Cardiac muscle cell (in vitro differentiated cells and primary cell): ENCODE measurements at places on chromosomes 16 and 17.
A peak's percentile ranks its signal among the peaks of the same experiment; 100 is the strongest.

GRCh38 chr17:1612400-1612799, 16.2 kb downstream of the SLC43A2 start:
- no peak for DNase-seq

- DNase-seq, result no peak
These were observed 56.0 kb downstream of the RAP1GAP2 start for GRCh38 chr17:2852221-2852620.

DNA sequence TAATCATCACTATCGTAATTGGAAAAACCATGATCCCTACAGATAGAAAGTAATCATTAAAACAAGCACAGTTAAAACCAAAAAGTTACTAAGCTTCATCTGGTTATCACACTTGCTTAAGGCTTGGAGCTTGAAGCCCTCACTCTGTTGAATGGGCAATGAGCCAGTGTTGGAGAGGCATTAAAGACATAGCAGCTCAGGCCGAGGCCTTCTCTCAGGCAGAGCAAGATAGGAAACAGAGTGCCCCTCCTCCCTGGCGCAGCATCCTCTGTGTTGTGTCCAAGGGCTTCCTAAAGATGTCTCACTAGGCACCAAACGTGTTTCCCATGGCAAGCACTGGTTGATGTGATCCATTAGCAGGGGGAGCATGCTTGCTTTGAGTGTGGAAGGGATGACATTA, 34.9 kb upstream of the LGALS9 start:
- peak; percentile 82 for DNase-seq

- peak; percentile 90 for DNase-seq
These were observed 10.6 kb downstream of the ZFHX3 start for GRCh38 chr16:73037331-73037745.

GRCh38 chr17:31627960-31628359, 231.1 kb downstream of the COPRS start:
- no peak for DNase-seq

- DNase-seq, result no peak
These were observed 149.3 kb downstream of the RAB11FIP4 start for GRCh38 chr17:31540602-31541307.

DNA sequence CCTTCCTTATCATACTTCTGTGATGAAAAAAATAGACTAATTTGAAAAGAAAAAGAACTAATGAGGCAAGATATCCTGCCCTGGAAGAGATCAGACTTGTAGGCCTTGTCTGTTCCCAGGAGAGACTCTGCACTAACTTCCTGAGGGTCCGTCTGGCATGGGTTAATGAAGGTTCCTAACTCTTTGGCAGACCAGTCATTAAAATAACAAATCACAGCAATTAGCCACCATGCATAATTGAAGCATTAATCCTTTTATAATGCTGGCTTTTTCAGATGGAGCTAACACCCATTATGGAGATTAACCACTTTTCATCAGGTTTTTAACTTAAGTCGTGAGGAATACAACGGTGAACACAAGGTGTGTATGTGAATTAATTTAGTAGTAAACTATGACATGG, 10.4 kb upstream of the KRT10 start:
- no peak for DNase-seq

GRCh38 chr17:33038740-33039139, 47.1 kb downstream of the SPACA3 start:
- DNase-seq, result peak; percentile 58

DNA sequence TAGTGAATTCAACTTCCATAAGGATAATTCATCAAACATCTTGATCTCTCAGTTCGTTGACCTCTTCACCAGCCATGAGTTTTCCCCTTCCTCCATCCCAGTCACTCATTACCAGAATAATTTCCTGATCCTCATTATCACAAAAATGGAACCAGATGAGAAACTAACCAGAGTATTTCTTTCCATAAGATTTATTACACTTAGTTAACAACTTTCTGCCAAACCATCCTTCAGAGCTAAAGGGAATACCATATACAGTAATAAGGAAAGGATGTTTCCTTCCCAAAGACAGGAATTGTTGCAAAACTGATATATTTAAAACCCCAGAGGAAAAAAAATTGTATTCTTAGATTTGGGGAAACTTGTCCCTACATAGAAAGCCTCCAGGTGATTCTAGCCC, 8.6 kb downstream of the KRTAP29-1 start:
- DNase-seq, result no peak

- peak; percentile 75 for DNase-seq
These were observed 1253.7 kb upstream of the CDH8 start for GRCh38 chr16:63289834-63290460.

GRCh38 chr16:54548281-54548680, 261.7 kb upstream of the IRX3 start:
- no peak for DNase-seq

GRCh38 chr16:86537486-86537885, 17.5 kb downstream of the MTHFSD start:
- no peak for DNase-seq

DNA sequence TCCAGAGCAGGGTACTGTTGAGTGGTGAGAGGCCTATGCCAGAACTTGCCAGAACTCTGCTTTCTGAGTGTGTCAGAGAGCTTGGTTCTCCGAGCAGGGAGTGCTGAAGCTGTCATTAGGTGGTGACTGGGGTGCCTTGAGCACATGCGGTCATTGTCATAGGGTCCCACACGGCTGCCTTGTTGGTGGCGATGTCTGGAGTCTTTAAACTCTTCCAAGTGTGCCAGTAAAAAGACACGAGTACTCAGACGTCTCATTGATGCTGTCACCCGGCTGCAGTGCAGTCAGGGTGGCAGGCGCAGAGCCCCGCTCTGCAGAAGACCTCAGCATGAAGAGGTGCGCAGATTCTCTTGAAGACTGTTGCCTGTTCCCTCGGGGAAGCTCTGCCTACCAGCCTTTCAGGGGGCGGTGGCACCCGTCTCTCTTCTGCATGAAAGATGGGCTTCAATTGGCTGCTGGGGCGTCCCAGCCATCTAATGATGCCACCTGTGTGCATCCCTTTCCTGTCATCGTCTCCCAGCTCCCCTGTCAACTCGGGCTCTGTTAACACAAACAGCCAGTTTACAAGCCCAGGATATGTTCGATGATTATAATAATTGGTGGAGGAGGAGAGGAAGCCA, 58.3 kb downstream of the NKD1 start:
- no peak for DNase-seq

GRCh38 chr17:2731807-2732206, 17.6 kb downstream of the CCDC92B start:
- DNase-seq, result no peak

DNA sequence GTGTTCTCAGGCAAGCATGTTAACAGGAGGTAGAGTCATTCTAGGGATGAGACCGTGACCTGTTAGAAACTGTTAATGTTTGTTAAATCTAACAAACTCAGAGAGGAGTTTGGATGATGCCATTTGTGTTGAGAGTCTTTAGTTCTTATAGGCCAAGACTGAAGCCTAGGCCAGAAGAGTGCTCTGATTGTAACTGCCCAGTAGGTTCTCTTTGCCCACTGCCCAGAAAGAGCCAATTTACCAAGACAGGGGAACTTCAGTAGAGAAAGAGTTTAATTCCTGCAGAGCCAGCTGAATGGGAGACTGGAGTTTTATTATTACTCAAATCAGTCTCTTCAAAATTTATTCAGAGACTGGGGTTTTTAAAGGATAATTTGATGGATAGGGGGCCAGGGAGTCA, 42.5 kb downstream of the ARHGAP44 start:
- no peak for DNase-seq
